HS-27A (cell line): ENCODE measurements at places on chromosomes 1 and 21.

- no peak for DNase-seq
These were observed 68.9 kb downstream of the SLC9A1 start for GRCh38 chr1:27086026-27086425.

- peak; percentile 14 for DNase-seq
These were observed 909 bp upstream of the PAXBP1 start for GRCh38 chr21:32772281-32773047.

GRCh38 chr1:166383635-166384346, 217.0 kb upstream of the FAM78B start:
- DNase-seq = no peak

DNA sequence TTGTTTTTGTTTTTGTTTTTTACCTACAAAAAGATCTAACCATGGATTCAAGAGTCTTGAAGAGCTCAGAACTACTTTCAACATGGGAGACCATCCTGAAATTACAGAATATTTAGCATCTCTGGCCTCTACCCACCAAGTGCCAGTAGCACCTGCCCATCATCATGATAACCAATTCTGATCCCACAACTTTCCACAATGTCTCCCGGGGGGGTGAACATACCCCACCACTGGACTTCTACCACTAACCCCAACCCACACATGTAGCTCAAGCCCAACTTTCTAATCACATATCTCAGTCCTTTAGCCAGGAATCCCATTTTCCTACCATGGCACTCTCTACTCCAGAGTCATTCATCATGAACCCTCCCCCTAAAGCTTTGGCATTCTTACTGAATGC, 15.7 kb upstream of the IFNAR2 start:
- no peak for DNase-seq

GRCh38 chr1:101960142-101960541, 36.6 kb downstream of the OLFM3 start:
- no peak for DNase-seq

DNA sequence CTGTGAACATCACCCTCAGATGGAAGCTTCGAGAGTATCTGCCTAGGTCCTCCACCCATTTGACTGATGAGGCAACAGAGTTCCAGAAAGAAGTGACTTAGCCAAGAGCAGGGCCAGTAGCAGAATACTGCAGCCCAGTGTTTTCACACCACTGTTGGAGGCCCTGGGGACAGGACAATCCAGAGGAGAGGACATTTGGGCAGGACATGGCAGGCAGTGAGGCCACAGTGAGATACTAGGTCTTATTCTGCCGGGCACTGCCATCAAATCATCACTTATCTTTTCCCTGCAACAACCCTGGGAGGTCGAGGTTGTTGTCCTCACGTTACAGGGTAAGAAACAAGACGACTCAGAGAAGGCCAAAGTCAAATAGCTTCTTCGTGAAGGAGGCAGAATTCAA, 5.5 kb upstream of the FOXO6 start:
- no peak for DNase-seq

GRCh38 chr1:29482991-29483390, 246.7 kb downstream of the PTPRU start:
- DNase-seq = no peak
